ENCODE measurements at places on chromosomes 4 and X.

DNA sequence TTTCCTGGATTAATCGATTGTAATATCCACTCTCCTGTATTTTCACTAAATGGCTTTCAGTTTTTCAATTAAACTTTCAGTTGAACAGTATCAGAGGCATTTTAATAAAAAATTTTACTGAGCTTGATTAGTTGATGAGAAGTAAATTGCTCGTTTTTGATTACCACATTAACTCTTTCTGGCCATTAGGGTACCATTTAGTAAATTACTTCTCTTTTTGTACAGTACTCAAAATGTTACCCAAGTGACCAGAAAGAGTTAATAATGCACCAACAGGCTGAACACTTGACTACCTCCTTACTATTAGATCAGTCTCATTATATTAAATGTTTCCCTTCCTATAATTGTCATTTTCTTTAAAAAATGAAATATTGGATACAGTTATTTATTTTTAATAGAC, 289.2 kb downstream of the TENM3 start:
- no peak for DNase-seq

GRCh38 chr4:54727346-54727745, 69.6 kb downstream of the KIT start:
- no peak for DNase-seq

DNA sequence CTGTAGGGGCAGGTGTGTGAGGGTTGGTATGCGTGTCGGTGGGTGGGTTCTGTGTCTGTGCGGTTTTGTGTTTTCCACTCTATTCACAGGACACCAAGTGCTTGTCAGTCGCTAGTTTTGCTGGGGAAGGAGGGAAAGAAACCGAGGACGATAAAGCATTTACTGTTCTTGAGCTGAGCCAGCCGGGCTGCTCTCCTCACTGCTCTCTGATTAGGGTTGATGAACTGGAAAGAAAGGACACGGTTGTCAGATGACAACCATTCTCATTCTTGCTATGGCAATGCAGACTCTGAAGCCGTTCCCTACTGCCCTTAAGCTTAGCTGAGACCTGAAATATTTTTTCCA, 832 bp downstream of the EGFL6 start:
- no peak for DNase-seq

GRCh38 chr4:185743722-185744487, 68.1 kb downstream of the SORBS2 start:
- DNase-seq: no peak

GRCh38 chr4:17094159-17094875, 195.9 kb upstream of the LDB2 start:
- DNase-seq: no peak

DNA sequence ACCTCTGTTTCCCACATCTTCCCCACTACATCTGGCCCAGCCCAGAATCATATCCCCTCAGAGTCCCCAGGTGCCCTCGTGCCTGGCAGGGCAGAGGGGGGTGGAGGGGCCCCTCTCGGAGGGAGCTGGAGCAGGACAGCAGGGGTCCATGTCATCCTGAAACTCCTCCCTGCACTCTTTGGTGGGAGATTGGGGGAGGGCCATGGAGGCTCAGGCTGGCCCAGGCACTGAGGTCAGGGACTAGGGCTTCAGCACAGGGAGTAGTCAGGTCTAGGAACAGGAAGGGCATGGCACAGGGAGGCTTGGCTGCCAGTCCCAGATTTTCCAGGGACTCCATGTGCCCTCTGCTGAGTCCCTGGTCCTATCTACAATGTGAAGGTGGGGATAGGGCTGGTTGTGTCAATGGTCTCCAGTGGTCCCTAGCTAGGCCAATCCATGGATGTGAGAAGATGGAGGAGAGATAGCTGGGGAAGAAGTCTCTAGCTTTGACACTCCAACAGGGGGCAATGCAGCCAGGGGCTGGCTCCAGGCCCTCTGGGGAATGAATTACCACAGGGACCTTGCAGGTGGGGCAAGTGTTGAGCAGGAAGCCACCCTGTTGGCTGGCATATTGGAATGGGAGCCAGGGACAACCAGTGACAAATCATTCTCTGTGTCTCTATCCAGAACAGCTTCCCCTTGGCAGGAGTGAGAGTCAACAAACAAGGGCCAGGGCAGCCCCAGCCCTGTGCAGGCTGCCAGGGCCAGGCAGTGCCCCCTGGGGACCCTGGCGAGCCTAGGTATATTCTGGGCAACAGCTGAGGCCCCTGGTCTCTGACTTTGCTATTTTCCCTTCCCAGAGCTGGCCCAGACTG, 154.4 kb downstream of the EFNB1 start:
- DNase-seq: no peak

Measured in GM19239 (cell line).